Choroid plexus epithelial cell (primary cell): ENCODE measurements at places on chromosomes 11 and 22.

DNA sequence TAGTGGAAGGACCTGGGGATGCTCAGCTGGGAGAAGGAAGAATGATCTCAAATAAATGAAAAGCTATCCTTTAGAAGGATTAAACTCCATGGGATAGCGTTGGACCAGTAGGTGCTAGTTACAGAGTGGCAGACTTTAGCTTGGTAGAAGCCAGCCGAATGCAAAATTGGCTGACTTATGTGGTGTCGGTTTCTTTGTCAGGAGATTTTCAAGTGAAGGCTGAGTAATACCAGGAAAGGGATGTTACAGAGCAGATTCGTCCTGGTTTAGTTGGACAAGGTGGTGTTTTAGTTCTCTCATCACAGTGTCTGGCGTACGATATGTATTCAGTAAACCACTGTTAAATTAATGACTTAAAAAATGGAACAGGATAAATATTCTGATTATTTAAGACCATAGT, 26.0 kb downstream of the FDX1 start:
- no peak for DNase-seq

DNA sequence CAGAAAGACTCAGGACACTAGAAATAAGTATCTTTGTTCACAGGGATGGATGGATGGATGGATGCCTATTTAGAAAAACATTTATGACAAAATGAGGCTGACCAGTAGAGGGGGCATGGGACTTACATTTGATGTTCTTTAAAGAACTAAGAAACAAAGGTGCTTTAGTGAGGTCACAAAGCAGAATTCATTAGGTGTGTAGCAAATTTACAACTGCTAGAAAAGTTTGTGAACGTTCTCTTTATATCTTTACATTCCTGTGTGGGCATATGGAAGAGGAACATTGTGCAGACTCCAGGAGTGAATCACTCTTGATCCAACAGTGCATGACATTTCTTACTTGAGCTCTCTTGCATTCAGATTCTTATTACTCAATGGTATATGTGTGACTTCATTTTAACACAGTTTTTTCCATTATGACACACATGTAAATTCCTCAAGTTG, 15.8 kb upstream of the SIK2 start:
- DNase-seq, result peak; percentile 77

- DNase-seq, result no peak
Observed at GRCh38 chr11:38594895-38595294, 1996.9 kb upstream of the RAG2 start.

GRCh38 chr22:39839917-39840510, 53.5 kb downstream of the ENTHD1 start:
- DNase-seq, result no peak

GRCh38 chr11:32139896-32140520, 49.1 kb downstream of the RCN1 start:
- DNase-seq, result no peak

DNA sequence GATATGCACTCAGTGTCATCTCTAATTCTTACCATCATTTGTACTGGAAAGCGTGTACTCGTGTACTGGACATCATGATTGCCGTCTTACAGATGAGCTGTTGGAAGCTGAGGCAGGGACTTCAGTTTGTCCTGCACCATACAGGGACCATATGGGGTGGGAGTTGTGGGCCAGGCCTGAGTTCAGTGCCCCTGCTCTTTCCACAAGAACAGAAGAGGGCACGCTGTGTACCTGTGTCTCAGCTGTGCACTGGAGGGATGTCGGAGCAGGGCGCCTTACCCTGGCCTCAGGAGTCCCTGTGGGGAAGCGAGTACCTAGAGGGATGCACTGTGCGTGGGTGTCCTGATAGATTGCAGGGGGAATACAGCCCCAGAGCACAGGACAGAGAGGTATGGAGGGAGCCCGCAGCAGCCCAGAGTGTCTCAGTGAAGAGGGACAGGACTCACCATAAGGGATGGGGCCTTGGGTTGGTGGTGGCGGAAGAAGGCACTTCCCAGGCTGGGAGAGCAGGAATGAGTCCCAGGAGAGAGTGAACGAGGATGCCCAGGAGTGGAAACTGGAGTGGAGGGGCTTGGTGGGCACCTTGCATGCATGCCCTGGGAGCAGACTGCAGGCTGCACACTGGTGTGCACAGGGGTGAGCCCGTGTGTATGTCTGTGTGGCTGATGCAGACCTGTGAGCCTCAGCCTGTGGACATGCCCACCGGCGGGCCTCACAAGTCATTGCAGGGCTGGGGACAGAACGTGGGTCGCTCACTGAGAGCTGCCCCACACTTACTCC, 329.7 kb downstream of the TBC1D22A start:
- no peak for DNase-seq

DNA sequence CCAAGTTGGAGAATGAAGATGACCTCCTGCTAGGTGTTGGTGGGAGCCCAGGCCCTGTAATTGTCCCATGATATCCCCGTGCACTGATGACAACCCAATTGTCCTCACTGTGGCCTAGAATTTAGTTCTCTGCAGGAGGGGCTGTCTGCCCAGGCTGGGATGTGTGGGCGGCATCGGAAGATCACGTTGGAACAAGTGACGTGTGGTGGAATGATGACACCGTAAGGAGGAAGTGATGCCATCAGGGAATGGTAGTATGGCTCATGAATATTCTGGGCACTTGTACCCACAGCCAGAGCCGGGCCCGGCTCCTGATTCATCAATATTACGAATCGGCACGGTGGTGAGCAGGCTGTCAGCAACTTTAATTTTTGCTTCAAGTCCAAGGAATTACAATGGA, 111.6 kb downstream of the MIAT start:
- DNase-seq, result no peak

DNA sequence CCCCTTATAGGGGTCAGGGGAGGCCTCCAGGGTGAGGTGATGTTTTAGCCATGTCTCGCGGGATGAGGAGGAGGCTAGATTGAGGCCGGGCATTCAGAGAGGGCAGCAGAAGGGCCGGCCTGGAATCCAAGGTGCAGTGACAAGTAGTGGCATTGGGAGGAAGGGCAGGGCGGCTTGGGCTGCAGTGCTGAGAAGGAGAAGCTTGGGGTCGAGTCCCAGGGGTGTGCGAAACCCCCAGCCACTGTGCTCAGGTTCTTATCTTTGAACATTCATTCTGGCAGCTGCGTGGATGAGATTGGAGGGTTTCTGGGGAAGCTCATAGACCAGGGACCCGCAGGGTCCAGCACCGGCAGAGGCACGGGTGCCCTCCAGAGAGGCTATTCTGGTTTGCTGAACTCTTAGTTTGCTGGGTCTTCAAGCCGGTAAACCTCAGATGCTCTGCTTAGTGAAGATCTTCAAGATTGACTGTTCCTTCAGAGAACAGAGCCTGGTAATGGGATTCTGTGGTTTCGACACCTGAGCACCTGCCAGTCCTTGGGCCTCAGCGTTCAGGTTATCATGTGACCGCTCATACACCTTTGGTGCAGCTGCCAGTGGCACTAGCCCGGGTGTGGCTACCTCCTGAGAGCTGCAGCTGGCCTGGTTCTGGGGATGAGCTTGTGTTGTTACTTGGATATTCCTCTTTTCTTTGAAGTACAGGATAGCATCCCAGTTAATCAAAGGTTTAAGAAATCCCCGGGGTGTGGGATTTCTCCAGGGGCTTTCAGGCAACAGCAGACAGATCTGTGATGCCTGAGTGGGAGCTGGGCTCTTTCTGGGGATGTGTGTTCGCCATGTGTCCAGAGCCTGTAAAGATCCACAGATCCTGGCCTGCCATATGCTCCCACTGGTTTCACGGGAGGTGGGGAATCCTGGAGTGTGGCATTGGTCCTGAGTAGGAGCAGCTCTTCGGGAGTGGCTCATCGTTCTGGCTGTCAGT, 152.8 kb downstream of the TBC1D22A start:
- no peak for DNase-seq

DNA sequence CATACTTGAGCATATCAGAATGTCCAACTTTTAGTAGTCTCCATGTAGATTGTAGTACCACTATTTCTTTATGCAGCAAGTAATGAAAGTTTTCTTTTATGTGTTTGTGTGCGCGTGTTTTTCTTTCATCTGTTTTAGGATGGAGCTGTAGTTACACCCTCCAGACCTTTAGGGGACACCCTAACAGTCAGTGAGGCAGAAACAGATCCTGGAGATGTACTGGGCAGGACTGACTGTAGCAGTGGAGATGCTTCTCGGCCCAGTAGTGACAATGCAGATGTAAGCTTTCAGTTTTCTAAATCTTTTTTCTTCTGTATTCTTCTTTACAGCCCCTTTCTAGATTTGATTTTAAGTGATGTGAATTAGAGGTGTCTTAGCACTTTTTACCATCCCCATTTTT, 79.9 kb upstream of the GRIK4 start:
- DNase-seq, result peak; percentile 74

GRCh38 chr11:69908511-69909220, 89.5 kb upstream of the FGF3 start:
- DNase-seq, result no peak

DNA sequence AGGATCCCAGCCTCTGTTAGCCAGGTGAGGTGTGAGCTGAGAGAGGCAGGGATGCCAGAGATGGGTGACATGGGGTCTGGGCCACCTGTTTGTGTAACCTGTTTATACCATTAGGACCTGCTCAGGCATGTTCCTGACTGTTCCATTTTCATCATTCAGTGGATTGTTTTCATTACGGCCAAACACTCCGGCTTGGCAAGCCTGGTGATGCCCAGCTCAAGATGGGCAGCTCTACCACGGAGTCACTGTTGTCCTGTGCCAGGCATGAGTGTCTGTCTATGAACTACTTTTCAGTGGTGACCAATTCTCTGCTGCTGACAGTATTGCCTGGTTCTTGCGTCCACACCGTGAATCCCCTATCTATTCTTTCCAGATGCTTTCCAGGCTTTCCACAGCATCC, 71.5 kb upstream of the SLC22A12 start:
- no peak for DNase-seq

GRCh38 chr22:43923191-43923590, 414 bp upstream of the PNPLA3 start:
- DNase-seq, result peak; percentile 44

- no peak for DNase-seq
Observed at GRCh38 chr11:36241497-36241896, 47.7 kb downstream of the COMMD9 start.

- no peak for DNase-seq
Observed at GRCh38 chr11:69263736-69264052, 30.3 kb upstream of the MYEOV start.

GRCh38 chr11:38700111-38700510, 2102.1 kb upstream of the RAG2 start:
- no peak for DNase-seq

DNA sequence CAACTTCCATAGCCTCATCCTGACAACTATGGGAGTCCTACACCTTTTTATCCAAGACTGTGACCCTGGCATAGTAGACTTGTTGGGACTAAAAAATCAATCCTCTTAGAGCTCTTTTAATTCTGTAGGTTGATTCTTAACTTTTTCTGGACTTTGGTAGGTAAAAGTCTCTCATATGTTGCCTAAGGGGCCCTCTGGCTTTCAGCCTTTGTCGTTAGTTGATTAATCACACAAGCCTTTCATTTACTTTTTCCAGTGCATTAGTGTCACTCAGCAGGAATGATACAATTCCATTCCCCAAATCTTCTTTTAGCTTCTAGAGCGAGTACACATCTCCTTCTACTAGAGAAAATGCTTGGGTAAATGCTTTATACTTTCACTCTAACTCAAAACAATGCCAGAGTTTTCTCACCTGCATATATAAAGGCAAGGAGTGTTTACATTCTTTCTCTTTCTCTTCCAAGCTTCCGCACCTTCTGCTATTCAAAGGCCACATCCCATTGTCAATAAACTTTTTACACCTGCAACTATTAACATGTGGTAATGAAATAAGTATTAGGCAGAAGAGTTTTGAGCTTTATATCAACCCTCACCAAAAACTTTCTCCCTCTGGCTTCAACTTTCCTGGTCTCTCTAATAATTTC, 516.6 kb downstream of the FAM181B start:
- DNase-seq, result no peak

- no peak for DNase-seq
Observed at GRCh38 chr22:42976217-42976933, 38.6 kb downstream of the PACSIN2 start.

- DNase-seq, result peak; percentile 21
Observed at GRCh38 chr11:34505874-34506273, 7.7 kb downstream of the ELF5 start.

GRCh38 chr22:41888627-41889200, 26.2 kb downstream of the SHISA8 start:
- no peak for DNase-seq

- DNase-seq, result no peak
Observed at GRCh38 chr11:46281371-46281831, 3.9 kb downstream of the CREB3L1 start.

- DNase-seq, result no peak
Observed at GRCh38 chr11:9030601-9031000, 26.8 kb upstream of the NRIP3 start.

GRCh38 chr11:46738887-46739286, 19.9 kb downstream of the F2 start:
- DNase-seq, result no peak

DNA sequence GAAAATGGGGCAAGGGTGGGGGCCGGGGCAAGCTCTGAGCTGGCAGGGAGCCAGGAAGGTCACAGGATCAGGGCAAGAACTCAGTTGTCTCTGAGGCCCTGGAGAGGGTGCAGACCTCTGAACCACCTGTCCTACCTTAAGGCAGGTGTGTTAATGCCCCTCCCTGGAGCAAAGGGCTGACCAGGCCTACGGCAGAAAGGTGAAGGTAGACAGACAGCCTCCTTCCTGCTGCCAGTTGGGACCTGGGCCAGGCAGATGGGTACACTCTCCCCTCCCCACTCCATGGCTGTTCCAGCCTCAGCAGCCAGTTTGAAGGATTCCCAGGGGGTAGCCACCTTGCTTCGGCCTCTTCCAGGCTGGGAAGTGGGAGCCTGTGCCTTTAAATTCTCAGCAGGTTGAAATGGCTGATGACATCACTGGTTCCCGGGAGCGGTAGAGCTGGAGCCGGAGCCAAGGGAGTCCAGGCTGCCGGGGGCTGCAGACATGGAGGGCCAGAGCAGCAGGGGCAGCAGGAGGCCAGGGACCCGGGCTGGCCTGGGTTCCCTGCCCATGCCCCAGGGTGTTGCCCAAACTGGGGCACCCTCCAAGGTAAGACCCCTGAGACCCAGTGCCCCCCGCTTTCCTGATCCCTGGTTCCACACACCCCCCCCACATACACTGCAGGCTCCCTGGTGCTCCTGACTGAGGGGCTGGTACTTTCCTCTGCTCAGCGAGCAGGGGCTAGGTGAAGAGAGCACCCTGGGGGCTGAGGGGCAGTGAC, at the start of gene INPP5J:
Gene INPP5J (plus strand): TSS at position 435 of the 760 bp plus-strand sequence. CDS start 49 bp downstream, at position 484.
- DNase-seq, result peak; percentile 65
